ENCODE measurements at places on chromosomes 1 and 21.

- DNase-seq: no peak
Observed at GRCh38 chr1:212677136-212677535, 22.5 kb downstream of the BATF3 start.

GRCh38 chr1:56520016-56520601 lies 59.3 kb downstream of the PLPP3 start:
- no peak for DNase-seq

DNA sequence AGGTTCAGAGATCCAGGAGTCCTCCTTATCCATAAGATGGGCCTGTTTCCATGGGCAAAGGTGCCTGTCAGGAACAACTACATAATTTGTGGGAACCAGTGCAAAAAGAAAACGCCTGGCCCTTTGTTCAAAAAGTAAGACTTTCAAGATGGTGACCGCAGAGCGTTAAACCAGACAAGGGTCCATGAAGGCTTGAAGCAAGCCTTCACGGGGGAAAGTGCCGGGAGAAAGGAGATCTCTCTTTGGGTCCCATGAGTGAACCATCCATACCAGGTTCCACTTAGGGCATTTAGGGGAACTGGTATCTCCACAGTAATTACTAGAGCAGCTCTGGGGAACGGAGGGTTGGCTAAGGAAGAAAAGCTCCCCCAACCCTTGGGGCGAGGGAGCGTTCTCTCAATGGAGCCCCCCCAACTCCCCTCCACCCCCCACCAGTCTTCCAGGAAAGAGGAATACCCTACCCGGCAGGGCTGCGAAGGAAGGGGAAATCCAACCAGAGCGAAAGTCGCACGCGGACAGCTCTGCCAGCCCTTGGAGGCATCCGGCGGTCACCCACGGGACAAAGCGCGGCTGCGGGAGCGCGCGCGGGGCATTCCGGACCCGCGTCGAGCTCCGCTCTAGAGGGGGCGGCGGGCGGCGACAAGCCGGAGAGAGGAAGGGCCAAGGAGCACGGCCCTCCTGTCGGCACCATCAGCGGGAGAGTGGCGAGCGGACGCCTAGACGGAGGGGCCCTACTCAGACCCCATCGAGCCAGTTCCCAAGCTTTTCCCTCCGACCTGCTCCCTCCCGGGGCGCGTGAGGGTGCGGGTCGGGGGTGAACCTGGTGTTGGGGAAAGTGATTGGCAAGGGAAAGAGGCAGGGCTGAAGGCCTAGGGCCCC lies 687 bp upstream of the RASSF5 start:
- DNase-seq: no peak

GRCh38 chr1:192707978-192708547 lies 72.1 kb downstream of the RGS13 start:
- no peak for DNase-seq

GRCh38 chr1:245156736-245157505 lies 2.1 kb downstream of the KIF26B start:
- peak; percentile 80 for DNase-seq

DNA sequence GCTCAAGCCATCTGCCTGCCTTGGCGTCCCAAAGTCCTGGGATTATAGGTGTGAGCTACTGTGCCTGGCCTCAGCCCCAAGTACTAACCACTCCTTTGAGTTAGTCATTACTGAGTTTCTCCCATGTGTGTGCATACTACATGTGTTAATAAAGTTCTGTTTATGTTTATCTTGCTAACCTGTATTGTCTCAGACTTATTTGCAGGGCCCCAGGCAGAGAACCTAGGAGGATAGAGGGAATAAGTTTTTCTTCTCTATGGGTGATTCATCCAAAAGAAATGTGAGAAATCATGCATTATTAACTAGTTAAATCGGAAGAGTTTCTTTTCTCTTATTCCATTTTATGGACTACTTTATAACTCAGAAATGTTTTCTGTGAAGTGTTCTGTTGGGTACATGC lies 203.9 kb upstream of the CACYBP start:
- no peak for DNase-seq

DNA sequence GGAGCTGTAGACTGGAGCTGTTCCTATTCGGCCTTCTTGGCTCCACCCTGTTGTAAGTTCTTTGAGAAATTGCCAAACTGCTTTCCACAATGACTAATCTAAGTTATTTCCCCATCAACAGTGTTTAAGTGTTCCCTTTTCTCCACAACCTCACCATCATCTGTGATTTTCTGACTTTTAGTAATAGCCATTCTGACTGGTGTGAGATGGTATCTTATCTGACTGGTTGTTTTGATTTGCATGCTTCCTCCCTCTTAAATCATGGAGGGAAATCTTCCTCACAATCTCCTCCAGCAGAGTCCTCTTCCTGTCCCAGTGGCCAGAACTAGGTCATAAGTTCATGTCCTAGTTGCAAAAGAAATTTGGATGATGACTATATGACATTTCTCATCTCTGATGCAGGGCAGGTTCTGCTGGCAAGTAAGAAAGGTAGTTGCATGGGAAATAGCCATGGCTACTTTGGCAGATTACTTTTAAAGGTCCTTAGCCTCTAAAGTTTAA lies 294.0 kb downstream of the LRRC40 start:
- no peak for DNase-seq

- no peak for DNase-seq
Observed at GRCh38 chr1:115976921-115977498, 697 bp downstream of the SLC22A15 start.

DNA sequence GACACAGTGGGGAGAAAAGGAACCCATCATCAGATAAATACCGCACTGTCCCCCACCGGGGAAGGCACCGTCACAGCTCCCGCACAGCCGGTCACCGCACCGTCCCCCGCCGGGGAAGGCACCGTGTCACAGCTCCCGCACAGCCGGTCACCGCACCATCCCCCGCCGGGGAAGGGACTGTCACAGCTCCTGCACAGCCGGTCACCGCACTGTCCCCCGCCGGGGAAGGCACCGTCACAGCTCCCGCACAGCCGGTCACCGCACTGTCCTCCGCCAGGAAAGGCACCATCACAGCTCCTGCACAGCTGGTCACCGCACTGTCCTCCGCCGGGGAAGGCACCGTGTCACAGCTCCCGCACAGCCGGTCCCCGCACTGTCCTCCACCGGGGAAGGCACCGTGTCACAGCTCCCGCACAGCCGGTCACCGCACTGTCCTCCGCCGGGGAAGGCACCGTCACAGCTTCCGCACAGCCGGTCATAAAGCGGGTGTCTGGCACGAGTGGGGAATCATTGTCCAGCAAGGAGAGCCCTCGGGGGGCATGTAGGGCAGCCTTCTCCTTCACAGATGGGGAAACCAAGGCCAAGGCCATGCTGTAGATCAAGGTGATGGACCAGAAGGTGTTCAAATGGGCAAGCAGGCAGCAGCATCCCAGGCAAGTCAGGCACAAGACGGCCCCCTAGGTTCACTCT lies 280.1 kb downstream of the NPHP4 start:
- DNase-seq: no peak

DNA sequence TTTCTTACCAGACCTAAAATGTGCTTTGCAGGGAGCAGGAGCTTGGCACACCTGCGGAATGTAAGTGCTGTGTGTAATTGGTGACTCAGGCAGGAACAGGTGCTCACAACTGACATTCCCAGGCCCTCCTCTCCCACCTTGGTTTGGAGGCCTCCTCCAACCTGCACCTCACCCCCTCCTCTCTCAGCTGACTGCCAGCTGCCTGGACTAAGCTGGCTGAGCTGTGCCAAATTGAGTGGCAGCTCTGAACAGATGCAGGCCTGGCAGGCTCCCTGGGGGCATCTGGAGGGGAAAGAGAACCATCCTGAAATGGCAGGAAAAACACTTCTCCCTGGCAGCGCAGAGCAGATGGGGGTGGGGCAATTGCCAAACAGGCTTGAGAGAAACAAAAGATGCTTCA lies 91.7 kb upstream of the PGBD5 start:
- peak; percentile 58 for DNase-seq

DNA sequence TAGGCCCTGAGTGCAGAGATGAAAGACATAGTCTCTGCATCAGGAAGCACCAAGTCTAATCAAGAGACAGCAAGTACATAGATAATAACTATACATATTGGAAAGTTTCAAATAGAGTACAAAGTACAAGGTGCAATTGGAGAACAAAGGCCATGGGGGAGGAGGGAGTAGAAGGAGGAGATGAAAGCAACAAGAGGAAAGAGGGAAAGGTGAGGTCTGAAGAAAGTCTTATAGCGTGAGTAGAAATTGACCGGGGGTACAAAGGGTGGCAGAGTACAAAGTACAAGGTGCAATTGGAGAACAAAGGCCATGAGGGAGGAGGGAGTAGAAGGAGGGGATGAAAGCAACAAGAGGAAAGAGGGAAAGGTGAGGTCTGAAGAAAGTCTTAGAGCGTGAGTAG lies 244.2 kb upstream of the JUN start:
- no peak for DNase-seq

- no peak for DNase-seq
Observed at GRCh38 chr1:8330271-8331125, 12.6 kb downstream of the SLC45A1 start.

DNA sequence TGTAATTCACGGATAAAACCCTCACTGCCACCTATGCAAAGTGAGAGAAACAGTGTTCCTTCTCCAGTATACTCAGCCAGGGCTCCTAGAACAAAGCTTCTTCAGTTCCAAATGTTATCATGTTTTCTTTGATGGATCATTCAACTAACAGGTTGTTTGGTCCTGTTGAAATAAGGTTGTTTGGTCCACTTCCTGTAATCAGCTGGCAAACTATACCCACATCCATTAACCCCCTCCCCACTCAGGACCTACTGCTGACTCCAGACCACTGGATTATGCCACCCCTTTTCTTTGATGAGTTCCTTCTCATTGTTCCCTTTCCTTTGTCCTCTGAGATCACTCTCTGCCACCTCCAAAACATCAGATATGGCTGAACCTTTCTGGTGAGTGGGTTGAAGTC lies 267.7 kb upstream of the USP25 start:
- DNase-seq: no peak

GRCh38 chr1:222196288-222196687 lies 351.6 kb downstream of the HHIPL2 start:
- no peak for DNase-seq

GRCh38 chr1:176211396-176212165 lies 4.5 kb upstream of the COP1 start:
- no peak for DNase-seq

DNA sequence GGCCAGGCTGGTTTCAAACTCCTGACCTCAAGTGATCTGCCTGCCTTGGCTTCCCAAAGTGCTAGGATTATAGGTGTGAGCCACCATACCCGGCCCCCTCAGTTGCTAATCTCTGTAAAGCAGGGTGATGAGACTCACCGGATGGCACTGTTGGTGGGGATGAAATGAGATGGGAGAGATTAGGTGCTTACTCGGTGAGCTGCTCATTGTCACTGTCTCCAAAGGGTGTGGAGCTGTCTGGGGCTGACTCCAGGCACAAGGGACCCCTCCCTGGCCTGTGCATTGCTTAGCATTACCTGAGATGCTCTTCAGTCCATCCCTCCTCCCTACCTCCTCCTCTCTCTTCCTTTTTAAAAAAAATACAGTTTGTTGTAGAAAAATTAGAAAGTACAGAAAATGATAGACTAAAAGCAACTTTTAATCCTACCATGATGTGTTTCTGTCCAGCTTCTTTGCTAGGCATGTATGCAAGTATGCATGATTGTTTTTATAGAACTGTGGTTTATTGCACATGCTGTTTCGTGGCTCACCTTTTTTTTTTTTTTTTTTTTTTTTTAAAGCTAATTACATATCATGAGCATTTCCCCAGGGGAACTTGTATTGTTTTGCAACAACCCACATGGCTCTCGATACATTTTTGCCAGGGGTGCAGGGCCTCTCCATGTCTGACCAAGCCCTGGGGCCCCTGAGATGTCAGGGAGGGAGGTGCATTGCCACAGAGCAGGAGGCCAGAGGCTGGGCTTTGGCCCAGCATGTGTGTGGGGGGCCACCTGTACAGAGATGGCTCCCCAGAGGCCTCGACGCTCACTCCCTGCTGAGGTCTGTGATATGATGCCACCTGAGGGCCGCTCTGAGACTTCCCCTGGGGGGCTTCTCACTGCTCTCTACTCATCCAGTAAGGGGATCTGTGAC lies 55.4 kb downstream of the ARHGEF10L start:
- DNase-seq: peak; percentile 70

DNA sequence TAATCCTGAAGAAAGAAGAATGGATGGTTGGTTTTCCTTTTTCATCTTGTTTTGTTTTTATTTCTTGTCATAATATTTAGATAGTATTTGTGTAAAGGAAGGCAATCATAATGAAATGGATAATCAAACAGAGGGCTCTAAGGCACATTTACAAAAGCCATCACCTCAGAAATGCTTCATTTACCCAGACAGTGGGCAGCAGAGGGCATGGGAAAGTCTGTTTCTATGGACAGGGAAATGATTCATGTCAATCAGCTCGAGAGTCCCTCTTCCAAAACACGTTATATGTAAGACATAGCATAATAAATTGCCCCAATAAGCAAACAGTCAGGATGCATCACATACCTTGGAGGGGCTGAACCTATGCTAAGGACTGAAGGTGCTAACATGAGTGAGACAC lies 426.1 kb downstream of the PLPP3 start:
- DNase-seq: no peak

- peak; percentile 64 for DNase-seq
Observed at GRCh38 chr1:198681831-198682759, 43.3 kb downstream of the PTPRC start.

DNA sequence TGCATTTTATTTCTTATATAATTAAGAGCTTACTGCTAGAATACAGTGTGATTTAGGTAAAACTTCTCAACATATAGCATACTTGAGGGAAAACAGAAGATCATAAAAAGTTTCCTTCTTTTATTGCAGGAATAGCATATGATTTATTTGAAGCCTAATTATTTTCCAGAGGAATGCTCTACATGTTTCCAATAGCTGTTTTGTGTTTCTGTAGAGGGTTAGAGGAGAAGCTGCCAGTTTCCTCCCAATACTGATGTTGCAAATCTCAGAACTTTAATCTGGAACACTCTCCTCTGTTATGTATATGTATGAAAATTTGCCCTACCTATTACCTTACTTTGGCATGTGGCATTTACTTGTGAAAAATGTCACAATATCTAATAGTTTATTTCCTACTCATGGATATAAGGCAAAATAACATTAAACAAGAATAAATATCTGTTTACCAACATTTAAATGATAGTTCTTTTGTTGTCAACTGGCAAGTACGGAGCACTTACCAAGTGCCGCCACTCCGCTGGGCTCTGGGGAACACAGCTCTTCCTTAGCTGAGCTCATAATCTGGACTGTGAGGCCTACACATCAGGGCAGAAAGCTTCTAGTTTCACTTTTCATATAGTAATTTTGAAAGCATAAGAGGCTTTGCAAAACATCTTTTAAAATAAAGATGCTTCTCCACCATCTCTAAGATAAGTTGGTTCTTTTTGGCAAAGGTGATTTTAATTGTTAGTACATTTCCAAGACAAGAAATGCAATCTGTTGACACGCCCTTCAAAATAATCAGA lies 239.8 kb upstream of the C1orf105 start:
- no peak for DNase-seq

- DNase-seq: no peak
Observed at GRCh38 chr1:205225901-205226765, 1.6 kb upstream of the TMCC2 start.

- no peak for DNase-seq
Observed at GRCh38 chr1:245879091-245879490, 628.0 kb downstream of the SMYD3 start.

Data from NCI-H1436 (cell line).